ENCODE measurements at places on chromosomes 3 and 15.
A peak's percentile ranks its signal among the peaks of the same experiment; 100 is the strongest.

- no peak for DNase-seq
These were observed 83.5 kb downstream of the SSR3 start for GRCh38 chr3:156471431-156471830.

GRCh38 chr15:35197306-35197705 lies 112.2 kb upstream of the NANOGP8 start:
- DNase-seq = no peak

DNA sequence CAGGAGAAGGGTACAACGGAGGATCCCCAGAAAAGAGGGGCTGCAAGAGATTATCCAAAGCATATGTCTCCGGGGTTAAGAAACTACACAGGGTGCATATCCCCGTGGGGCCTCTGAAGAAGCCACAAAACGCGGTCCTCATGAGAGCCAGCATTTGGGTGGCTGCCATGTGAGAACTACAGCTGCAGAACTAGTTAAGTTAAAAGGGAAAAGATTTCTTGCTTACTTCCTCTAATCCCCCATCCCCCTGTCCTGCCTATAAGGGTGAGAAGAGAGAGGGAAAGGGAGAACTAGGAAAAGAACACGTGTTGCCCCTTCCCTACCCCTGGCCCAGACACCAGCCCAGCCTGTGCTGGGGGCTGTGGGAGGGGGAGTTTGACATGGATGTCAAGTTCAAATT lies 70.4 kb upstream of the PCSK6 start:
- DNase-seq = no peak

GRCh38 chr3:160885791-160886286 lies 129.8 kb downstream of the PPM1L start:
- DNase-seq = no peak

DNA sequence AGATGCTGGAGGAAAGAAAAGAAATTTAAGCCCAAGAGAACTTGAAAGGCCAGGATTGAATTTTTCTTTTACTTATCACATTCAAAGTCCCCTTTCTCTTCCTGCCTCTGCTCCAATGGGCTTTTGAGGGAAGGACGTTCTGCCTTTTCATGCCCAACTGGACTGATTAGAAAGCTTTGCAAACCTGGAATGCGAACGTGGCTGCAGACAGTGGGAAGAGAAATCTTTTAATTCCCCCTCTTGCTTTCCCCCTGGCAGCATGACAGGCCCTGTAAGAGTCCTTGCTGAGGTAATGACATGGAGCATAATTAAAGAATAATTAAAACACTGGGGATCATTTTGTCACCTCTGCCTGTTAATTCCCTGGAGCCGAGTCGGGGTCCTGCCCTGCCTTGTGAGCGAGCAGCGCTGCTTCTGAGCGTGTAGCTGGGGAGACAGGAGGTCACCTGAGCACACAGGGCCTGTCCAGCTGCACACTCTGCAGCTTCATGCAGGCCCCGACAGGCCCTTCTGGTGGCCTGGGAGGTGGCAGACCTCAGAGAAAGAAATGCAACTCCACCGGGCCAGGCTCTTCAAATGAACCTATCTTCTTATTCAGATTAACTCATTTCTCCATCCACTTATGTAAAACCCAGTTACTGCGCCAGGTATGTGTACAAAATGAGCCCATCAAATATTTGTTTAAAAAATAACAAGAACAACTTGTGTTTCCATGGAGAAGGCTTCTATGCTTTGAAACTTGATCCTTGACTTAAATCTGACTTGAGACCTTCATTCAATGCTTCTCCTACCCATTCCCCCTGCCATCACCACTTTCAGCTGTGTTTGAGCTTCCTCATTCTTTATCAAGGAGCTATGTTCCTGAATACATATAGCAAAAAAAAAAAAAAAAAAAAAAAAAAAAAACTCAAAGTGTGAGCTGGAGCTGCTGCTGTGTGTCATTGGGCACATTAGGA lies 628.2 kb upstream of the CFAP20DC start:
- no peak for DNase-seq

- peak; percentile 55 for DNase-seq
These were observed 219.8 kb downstream of the CTNNB1 start for GRCh38 chr3:41418961-41419691.

GRCh38 chr15:74549816-74550215 lies 8.8 kb downstream of the ARID3B start:
- no peak for DNase-seq

DNA sequence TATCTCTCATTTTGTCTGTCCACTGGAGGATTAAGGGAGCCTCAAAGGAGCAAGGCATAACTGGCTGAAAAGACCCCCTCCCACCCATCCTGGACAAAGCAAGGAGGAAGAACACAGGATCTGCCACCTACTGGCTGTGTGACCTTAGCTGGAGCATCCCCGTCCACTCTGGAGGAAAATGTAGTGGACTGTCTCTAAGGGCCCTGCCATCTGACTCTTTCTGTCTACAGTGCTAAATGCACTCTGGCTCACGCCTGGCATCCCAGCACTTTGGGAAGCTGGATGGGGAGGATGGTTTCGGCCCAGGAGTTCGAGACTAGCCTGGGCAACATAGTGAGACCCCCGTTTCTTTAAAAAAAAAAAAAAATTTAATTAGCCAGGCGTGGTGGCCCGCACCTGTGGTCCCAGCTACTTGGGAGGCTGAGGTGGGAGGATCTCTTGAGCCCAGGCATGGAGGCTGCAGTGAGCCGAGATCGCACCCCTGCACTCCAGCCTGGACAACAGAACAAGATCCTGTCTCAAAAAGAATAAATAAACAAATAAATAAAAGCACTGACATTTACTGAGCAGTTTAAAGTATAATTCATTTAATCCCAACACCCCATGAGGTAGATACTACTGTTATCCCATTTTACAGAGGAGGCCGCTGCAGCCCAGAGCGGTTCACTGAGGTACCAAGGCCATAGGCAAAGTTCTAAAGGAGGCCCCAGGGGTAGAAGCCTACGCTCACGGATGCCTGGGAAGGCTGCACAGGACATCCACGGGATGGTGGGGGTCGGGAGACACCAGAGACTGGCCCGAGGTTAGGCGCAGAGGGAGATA lies 1.1 kb downstream of the TBC1D2B start:
- peak; percentile 47 for DNase-seq

DNA sequence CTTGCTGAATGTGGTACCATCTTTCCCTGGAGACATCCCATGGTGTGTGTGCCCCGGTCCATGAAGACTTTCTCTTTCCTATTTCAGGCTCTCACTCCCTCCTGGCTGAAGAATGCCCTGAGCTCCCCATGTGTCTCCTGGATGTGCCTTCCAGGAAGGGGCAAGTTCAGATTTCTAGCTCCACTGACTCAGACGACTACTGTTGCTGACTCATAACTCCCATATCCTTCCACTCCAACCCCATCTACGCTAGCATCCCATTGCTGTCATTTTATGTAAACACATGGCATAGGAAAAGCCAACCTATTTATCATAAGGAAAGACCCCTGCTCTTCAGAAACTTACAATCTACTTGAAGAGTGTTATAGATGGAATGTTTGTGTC lies 95.0 kb downstream of the ADCY5 start:
- no peak for DNase-seq

DNA sequence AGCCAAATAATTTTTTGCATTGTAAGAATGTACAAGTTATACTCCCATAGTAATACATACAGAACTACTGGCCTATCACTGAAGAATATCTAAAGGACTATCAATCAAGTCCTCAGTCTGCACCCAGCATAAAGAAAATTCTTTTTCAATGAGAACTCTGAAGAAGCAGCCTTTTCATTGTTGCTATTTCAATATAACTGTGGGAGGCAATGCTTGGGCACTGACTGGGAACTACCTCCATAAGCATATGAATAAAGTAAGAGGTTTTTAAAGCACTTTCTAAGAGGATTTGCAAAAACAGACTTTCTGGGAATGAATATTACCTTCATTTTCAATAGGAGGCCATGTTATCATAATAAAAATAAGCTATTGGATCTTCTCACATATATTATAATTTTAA lies 24.6 kb upstream of the NECTIN3 start:
- no peak for DNase-seq

GRCh38 chr3:36482880-36483279 lies 102.6 kb downstream of the STAC start:
- DNase-seq = peak; percentile 95

DNA sequence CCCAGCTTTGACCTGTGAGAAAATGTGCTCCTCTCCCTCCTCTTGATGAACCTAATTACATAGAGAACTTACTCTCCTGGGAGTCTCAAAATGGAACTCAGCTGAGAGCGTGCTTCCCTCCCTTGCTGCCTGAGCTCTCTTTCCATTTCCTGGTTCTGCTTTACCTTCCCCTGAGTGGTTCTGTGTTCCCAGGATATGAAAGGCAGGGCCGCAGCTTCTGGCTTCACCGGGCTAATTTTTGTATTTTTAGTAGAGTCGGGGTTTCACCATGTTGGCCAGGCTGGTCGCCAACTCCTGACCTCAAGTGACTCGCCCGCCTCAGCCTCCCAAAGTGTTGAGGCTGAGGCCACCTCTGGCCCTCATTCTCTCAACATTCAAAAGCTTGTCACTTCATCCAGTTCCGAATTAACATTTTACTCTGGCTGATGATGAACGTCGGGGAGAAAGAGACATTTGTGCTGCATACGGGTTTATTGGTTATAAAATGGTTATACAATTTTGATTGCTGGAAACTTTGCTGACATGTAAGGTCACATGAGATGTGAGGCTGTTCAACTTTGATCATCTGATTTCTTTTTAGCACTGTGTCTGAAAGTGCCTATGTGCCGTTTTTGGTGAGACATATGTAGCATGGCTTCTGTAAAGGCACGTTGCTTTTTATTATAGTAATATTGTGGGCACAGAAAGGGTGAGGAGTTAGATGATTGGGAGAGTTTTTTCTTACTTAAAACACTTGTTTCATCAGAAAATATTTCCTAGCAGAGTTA lies 6.6 kb downstream of the PLS1 start:
- no peak for DNase-seq

- no peak for DNase-seq
These were observed 49.9 kb upstream of the IQSEC1 start for GRCh38 chr3:13123013-13123654.

DNA sequence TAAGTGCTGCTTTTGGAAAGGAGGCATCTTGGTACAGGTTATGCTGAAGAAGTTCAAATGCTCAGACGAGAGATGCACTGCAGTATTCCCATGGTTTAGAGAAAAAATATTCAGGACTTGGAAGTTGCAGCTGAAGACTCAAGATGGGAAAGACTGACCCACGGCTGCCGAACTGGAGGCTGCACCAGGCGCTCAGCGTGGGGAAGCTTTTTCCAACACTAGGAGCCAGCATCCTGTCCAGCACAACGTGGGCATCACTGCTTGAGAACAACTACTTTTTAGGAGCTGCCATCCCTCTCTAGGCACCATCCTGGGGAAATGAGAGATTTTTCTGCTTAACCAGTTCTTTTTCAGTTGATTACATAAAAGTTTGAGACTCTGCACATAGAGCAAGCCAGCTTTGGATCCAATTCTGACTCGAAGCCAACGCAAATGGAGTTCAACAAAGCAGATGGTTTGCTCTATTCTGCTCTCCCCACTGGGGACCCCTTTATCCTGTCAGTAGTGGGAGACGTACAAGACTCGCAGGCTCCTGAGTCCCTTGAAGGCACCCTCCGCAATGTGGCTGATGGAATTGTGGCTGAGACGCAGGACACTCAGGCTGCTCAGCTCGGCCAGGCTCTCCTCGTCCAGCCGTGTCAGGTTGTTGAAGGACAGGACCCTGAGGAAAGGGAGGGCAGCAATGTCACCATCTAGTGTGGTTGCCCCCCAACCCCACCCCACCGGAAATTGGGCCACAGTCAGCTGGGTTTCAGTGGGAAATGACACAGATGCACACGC lies 93.8 kb downstream of the LRIG1 start:
- no peak for DNase-seq

DNA sequence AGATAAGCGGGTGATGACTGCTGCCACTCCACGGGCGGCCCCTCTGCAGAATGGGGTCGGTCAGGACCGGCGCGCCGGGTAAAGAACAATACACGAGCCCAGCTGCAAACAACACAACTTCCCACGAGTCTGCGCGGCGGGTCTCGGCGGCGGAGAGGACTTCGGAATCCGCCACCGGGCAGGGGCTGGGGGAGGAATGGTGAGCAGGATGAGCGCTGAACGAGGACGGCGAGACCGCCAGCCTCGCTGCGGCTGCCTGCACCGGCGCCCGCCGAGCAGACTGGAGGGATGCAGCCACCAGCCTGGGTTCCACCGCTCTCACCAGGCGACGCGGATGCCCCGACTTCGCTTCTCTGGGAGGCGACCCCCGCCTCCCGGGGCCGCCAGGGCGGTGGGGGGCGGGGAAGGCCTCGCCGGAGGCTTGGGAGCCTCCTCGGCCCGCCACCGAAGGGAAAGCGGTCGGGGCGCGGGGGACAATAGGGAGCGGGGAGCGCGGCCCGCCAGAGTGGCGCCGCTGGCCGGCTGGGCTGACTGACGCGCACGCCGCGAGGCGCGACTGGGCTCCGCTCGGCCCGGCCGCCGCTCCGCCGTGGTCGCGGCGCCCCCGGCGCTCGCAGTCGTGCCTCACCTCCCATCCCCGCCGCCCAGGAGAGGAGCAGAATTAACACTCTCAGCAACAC lies 515 bp downstream of the ADAM10 start:
- no peak for DNase-seq

DNA sequence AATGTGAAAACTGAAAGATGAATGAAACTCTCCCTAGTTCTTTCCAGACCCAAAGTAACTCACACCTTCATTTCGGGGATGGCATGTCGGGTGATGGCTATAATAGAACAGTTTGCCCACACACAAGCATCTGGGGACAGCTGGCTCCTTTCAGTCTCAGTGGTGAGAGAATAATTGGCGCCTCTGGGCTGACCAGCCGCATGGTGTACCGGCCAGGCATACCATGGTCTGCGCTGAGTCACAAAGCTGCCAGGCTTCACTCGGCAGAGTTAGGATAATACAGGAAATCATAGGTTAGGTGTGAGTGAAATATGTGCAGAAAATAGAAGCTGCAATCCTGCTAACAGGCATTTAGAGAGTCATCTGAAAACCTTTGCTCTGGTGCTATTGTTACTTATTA lies 80.4 kb upstream of the IGF1R start:
- no peak for DNase-seq

DNA sequence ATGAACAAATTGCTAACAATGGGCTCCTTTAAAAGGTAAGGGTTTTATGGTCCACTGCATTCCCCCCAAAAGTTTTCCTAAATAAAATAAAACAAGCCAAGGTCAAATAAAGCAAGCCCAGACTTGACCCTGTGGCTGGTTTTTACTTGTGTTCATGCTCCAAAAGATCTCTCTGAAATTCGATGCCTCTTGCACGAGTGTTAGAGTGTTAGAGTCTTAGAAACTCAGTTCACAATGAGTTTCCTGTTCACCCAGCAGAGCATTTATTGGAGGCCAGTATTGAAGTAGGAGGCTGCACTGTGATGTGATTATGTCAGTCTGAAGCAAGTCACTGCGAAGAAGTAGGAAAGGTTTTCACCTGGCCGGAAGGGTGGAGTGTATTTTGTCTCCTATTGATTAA lies 59.9 kb upstream of the LRTM1 start:
- DNase-seq = no peak

DNA sequence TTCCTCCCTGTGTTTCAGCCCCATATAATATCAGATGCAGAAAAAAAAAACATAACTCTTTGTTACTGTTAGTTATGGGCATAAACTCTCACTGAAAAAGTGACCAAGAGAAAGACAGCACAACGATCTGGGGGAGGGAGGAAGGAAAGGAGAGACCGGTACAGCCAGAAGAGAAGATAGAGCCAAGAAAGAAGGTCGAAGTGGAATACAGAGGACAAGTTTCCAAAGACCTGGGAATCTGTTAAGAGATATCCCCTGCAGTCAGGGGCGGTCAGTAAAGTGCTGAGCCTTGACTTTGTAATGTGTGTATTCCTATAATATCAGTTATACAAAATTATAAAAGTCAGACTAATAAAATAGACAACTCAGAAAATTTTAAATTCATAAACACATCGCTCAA lies 3.3 kb downstream of the ALDH1A2 start:
- no peak for DNase-seq
